Putamen (tissue), 1 donor: ENCODE measurements at places on chromosomes 11 and 22.
A peak's percentile ranks its signal among the peaks of the same experiment; 100 is the strongest.

- DNase-seq, result no peak
These were observed 177.4 kb downstream of the BUD13 start for GRCh38 chr11:116595305-116595880.

GRCh38 chr11:96001037-96001436 is 77.1 kb upstream of the MTMR2 start:
- peak; percentile 46 for DNase-seq

GRCh38 chr11:69425444-69425843 is 56.0 kb upstream of the LINC01488 start:
- DNase-seq, result no peak

- no peak for DNase-seq
These were observed 36.4 kb upstream of the E2F8 start for GRCh38 chr11:19276859-19277808.

DNA sequence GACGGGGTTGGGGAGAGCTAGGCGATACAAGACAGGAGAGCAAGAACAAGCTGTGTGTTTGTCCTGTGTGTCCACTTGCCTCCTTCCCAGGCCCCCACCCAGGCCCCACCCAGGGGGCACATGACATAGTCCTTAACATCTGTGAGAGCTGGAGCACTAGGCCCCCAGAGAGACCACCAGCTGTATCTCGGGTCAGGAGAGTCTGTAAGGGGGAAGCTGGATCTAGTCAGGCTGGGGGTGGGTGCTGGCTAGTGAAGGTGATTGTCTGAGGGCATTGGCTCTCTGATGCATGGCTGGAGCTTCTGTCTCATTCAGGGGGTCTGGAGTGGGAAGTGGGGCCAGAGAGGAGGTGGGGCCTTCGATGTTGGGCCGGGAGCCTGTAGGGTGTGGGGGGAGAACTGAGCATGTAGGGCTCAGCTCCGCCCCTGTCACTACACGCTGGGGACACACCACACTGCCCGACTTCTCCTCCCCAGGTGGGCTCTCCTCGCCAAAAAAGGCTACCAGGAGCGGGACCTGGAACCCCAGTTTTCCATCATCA is 571 bp downstream of the P2RX6 start:
- no peak for DNase-seq

- DNase-seq, result no peak
These were observed 337.2 kb upstream of the B3GAT1 start for GRCh38 chr11:134749040-134749839.

DNA sequence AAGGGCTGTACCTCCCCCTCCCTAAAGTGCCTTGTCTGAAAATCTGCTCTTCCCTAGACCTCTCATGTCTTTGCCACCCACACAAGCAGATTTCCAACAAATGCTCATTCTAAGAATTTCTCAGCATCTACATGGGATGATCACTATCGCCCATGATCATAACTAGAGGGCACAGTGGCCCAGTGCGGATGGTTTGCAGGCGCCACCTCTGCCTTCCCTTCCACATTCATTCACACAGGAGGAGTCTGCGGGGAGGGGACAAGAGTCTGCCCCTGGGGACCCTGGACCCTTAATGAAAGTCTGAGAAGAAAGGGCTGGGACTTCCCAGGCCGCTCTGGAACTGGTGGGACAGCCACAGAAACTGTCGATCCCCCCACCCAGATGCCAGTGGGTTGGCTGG is 28.9 kb downstream of the KCTD17 start:
- no peak for DNase-seq

- DNase-seq, result no peak
These were observed 72.7 kb upstream of the CRTAM start for GRCh38 chr11:122765487-122766131.

GRCh38 chr22:40178417-40179409 is 988 bp downstream of the TNRC6B start:
- DNase-seq, result peak; percentile 50

DNA sequence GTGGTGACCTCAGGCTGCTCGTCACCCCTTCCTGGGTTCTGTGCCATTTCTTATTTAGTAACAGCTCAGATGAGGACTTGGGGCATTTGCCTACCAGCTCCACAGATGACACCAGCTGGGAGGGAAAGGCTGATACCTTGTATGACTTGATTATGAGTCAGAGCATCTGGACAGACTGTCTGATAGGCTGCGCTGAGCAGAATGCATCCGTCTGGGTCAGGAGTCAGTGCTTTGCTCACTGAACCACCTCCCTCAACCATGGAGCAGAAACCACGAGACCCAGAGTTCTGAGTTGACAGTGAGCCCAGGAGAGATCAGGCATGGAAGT is 6.8 kb downstream of the ST14 start:
- no peak for DNase-seq

DNA sequence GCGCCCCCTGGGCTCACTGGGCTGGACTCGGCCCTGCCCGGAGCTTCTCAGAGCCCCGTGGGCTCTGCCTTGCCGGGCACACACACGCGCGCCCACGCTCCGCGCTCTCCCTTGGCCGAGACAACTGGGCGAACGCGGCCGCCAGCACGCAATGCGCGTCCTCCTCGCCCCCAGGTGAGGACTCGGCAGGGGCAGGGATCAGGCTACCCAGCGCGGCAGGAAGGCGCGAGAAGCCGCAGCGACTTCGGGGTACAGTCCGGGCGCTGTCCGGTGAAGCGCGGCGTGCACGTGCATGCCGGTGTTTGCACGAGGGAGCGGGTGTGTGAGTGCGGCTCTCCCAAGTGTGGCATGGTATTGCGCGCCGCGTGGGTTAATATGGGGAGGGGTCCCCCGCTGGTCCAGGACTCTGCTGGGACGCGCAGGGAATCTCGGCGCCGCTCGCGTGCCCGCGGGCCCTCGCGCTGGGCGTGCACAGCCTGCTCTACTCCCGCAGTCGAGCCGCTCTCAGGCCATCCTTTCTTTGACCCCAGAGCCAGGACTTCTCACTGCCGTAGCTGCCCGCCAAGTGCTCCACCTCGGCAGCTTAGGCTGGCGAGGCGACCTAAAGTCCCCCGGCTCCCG is 5.4 kb downstream of the WNT7B start:
- no peak for DNase-seq

- DNase-seq, result no peak
These were observed 1.0 kb upstream of the ADSL start for GRCh38 chr22:40345271-40345670.

DNA sequence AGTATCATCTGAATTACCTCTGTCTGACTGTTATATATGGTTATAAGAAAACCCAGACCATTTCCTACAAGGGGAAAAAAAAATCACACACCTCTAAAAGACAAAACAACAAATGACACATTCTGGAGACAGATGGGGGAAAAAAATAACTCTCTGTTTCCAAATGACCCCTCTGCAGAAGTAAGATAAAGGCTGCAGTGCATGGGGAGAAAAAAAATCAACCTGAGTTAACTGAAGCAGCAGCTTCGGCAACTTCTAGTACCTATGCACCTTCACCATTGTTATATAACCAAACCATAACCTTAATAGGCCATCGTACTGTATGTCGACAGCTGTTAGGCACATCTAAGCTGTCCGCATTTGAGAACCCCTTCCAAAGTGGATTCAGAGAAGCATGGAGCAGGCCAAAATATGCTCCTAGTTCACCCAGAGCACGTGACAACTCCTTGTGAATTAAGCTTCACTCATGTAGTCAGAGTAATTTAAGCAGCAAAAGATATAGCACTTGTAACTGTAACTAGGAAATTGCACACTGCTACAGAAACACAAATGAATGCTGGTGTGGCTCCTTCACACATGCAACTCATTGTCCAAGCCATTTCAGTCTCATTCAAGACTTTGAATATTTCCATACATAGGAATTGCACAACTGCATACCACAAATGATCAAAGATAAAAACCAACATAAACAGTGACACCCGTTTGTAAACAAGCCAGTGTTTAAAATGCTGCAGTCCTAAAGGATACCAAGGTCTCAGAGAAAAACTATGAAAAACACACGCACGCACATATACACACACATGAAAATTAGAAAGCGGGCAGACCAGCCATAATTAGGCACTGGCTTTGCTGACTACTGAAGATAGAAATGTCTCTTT is 2.7 kb downstream of the SIK3 start:
- DNase-seq, result peak; percentile 47

- DNase-seq, result no peak
These were observed 38.0 kb downstream of the IGSF9B start for GRCh38 chr11:133918608-133919260.

GRCh38 chr22:49903322-49904039 is 14.8 kb downstream of the ALG12 start:
- DNase-seq, result no peak

GRCh38 chr11:60974726-60975125 is 3.2 kb downstream of the CD6 start:
- DNase-seq, result peak; percentile 52

GRCh38 chr11:11620921-11621572 is 758 bp downstream of the GALNT18 start:
- DNase-seq, result no peak

DNA sequence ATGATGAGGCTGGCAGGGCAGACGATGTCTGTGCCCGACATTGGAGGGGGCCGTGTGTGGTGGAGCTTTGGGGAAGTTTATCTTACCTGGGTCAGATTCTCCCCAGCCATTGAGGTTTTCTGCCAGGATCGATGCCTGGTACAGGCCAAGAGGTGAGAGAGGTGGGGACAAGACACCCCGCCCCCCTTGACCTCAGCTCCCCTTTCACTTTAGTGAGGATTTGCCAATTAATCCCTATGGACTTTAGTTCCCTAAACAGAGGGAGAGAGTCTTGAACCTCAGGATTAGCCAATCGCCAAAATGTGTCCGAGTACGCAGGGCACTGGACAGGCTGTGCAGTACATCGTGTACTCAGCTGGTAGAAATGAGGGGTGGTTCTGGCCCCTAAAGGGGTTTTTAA is 541 bp downstream of the HORMAD2 start:
- DNase-seq, result no peak

DNA sequence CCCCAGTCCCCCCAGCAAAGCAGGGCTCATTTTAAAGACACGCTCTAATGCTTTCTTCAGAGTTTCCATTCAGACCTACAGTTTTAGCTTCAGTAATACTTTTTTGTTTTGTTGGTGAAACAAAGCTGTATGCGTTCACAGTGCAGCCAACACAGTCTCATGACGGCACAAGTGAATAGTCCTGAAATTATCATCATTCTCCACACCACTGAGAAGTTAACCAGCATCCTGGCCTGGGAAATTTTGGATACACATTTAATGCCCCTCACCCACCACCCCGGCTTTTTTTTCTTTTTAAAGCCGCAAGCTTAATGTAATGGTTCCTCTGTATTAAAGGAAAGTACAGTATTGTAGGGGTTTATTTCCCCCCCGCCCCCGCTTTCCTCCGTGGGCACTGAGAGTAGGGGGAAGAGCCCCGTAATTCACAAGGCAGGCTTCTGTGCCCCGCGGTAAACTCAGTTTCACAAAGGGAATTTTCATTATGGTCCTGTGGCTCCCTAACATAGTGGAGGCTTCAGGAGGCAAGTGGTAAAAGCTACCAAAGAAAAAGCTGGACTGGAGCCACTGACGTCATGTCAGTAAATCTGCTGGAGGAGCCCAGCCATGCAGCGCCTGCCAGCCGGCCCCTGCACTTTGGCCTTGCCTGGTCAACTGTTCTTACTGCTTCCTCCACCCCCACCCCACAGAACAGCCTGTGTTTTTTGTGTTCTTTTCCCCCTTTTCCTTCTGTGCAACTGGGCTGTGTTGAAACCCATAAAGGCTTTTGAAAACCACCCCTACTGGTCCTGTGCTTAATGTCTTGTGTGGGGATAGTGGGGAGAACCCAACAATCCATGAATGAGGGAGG is 18.2 kb downstream of the TEAD1 start:
- DNase-seq, result peak; percentile 77

GRCh38 chr22:17753401-17753989 is 20.8 kb downstream of the BID start:
- DNase-seq, result no peak

DNA sequence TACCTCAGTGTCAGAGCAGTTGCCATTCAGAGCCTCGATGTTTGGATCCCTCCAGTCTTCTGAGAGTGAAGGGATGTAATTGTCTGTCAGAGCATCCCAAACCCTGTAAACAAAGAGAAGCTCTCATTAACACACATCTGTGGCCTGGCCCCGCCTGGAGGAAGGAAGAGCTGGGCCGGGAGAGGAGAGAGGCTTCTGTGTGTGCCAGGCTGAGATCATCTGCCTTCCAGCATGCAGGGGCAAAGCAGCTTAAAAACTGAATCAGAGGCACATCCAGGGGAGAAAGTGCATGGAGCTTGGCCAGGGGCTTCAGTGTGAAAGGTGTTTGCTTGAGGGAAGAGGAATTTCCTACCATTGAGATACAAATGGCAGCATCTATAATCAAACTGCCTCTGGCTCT is 14.5 kb downstream of the FEZ1 start:
- DNase-seq, result peak; percentile 98

- DNase-seq, result peak; percentile 9
These were observed 169.9 kb downstream of the CTTN start for GRCh38 chr11:70568035-70568813.

DNA sequence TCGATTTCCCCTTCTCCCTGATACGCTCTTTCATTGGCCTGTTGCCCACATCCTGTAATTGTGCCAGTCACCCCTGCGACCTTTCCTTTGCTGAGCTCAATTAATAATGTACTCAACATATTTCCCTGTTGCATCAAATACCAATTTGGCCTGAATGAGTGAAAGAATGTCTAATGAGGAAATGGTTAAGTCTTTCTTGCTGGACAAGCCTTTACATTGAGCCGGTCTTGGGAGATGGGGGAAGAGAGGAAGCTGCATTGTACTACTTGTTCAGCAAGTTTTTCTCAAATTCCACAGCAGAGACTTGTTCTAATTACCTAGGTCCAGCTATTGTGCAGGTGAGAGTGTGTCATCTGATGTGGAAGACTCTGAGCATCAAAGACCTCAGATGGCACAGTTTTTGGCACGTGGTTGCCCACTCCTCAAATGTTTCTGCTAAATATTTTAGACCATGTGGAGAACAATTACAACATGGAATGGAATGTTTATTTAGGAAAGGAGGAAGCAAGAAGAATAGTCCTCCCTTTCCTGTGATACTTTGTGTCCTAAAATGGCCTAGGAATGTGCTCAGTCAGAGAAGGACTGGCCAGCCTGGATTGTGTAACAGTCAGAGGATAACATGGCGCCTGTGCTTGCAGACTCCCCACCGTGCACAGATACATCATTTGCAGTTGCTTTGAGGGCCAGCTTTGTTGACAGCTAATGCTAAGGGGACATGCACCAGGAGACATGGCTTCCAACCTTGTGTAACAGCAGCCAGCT is 129.5 kb upstream of the E2F8 start:
- no peak for DNase-seq

GRCh38 chr11:35155677-35156076 is 16.7 kb downstream of the CD44 start:
- DNase-seq, result no peak

- DNase-seq, result no peak
These were observed 87.2 kb upstream of the CADM1 start for GRCh38 chr11:115591380-115591779.

DNA sequence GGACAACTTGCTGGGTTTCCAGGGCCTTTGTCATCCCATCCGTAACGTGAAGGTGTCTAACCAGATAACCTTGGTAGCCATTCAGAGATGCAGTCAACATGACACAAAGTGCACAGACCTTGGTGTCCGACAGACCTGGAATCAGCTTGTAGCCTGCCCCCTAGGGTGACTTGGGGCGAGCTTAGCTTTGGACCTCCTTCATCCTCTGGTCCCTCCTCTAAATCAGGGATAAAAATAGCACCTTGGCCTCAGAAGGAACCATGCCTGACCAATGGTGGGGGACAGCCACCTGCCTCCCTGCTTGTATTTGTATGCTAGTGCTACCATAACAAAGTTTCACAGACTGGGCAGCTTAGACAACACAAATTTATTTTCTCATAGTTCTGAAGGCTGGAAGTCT is 3.7 kb downstream of the SNRPD3 start:
- DNase-seq, result no peak

GRCh38 chr11:773425-773824 is 3.9 kb downstream of the GATD1 start:
- no peak for DNase-seq
